ENCODE measurements at places on chromosomes 3 and 15.

GRCh38 chr15:23484870-23485269 is 37.8 kb upstream of the GOLGA6L2 start:
- DNase-seq: no peak

DNA sequence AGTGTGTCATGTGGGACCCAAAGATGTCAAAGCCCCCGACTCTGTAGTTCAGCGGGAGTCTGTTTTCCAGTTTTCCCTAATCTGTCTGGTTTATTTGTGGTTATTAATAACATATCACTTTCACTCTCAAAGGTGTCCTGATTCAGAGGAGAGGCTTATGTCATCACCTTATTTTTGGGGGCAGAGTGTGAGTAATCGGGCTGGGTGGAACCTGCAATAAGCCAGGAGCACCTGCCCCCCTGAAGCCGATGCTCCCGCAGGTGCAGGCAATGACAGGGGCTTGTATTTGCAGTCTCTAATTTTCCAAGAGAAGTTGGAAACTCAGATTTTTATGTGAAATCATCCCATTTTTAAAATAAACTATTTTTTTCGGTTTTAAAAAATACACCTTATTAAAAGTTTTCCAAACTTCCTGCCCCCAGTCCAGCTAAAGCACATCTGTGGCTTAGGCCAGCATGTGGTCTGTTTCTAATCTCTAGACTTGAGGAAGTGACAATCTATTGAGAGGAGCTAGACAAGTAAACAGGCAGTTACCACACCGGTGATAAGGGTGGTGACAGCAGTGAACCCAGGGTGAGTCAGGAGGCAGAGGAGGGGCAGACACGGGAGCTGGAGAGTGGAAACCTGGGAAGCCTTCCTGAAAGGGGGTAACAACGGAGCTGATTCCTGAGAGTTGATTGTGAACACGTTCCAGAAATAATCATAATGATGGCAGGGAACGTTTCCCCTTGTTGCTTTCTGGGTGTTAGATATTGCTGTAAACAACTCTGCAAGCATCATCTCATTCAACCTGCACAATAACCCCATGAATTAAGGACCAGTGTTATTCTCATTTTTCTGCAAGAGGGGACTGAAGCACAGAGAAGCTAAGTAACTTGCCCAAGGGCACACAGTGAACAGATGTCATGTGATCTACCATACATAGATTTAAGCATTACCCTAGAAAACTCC is 37.2 kb downstream of the BHLHE40 start:
- no peak for DNase-seq

DNA sequence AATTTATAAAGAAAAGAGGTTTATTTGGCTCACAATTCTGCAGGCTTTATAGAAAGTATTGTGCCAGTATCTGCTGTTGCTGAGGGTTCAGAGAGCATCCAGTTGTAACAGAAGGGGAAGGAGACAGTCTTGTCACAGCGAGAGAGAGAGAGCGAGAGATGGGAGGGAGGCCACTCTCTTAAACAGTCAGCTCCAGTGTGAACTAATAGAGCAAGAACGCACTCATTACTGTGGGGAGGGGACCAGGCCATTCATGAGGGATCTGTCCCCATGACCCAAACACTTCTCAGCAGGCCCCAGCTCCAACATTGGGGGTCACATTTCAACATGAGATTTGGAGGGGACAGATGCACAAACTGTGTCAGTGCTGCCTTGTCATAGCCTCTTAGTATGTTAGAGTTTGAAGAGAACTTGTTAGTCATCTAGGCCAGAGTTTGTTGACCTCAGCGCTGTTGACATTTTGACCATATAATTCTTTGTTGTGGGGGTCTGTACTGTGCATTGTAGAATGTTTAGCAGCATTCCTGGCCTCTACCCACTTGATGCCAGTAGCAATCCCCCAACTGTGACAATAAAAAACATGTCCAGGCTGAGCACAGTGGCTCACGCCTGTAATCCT is 15.3 kb downstream of the STARD9 start:
- no peak for DNase-seq

GRCh38 chr3:127324913-127325628 is 37.2 kb upstream of the PRR20G start:
- no peak for DNase-seq

DNA sequence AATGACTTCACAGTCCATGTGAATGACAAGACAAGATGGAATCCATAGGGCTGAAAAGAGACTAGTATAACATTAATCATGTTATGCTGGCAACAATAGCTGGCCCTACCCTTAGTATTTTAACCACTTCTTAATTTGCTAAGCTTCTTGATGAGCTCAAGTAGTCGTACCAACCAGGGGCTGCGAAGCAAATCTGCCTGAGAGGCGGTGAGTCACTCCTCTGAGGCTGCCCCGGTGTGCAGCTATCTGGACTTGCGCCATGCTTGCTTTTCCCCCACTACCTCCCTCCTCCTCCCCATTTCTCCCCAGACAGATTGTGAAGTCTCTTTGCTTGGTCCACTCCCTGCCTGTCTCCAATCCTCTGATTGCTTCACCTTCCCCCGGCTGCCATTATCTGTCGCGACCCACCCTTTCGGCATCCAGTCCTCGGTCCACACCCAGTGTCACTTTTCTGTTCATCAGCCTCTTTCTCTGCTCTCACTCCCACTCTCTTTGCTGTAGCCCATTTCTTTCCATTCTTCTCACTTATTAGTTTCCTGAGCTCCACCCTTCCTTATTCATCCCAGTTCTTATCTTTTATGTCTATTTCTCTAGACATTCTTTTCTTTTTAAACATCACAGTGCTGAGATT is 42.7 kb downstream of the DUT start:
- DNase-seq: no peak

DNA sequence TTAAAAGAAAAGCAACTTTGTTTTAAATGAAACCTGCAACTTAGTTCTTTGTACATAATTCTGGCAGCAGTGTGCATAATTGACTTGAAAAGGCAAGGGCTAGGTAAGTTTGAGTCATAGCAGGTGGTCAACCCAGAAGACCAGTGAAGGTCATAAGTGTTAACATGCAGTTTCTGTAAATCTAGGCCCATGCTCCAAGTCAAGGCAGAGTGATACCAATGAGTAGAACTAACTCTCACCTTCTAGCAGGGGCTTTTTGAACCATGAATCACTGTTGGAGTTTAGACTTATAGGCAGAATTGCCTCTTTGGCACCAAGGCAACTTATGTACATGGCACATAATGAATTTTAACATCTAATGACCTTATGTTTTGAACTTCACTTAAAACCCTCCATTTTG is 29.5 kb upstream of the IL20RB start:
- no peak for DNase-seq

GRCh38 chr3:151452841-151453240 is 8.0 kb downstream of the IGSF10 start:
- no peak for DNase-seq

GRCh38 chr3:72245183-72245811 is 460.3 kb upstream of the PROK2 start:
- DNase-seq: no peak

DNA sequence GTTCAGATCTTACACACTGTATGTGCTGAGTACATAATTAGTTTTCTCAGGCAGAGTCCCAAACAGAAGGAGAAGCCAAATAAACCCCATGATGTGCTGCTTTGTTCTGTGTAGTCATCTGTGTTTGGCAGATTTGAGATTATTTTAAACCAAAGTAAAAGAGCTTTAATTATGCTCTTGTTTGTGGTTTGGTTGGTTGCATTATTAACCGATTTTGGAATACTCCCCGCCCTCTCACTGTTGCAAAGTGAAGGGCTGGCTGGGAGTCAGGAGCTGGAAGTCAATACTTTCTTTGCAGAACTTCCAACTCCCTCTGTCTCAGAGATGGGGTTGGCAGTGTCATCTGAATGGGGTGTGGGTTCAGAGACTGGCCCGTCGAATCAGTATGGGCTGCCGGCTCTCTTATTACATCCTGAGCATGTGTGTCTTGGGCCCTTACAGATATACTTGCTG is 34.4 kb downstream of the SLCO3A1 start:
- DNase-seq: no peak

- DNase-seq: no peak
These were observed 12.6 kb upstream of the ADPGK start for GRCh38 chr15:72796210-72796514.

- DNase-seq: no peak
These were observed 270.6 kb upstream of the HES1 start for GRCh38 chr3:193865339-193865738.

GRCh38 chr3:55721716-55722484 is 234.8 kb upstream of the WNT5A start:
- DNase-seq: no peak

DNA sequence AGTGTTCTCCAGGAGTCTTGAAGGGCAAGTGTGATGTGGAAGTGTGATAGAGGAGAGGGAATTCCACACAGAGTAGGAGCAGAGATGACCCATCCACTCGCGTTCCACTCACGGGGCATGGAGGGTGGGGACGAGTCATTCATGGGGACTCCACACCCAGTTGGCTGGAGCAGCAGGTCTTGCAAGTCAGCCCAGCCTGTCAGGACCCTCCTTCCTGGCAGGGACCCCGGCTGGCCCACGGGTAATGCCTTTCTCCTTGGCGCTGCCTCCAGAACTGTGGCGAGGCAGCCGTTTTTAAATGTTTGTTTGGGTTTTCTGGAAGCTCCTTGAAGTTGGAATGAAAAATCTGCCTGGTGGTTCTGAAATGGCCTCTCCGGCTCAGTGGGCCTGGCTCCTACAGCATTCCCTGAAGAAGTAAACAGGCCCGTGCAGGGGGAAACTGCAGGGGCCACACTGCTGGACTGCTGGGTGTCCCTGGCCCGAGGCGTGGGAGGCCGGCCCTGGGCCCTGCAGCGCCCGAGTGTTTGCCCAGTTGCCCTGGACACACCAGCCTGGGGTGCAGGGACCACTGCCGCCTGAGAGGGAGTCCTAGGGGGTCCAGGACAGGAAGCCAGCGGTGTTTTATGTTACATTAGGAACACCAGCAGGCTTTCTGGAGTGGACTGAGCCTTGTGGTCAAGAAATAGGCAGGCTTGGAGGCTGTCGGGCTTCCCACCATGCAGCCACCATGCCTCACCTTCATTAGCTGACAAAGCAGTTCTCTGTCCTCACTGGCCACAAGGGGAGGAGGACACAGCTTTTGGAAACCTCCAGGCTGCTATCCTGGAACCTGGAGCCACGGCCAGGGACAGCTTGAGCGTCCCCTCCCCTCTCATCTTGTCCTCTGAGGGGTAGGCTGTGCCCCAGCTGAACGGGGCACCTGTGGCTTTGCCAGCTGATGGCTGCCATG is 61.3 kb downstream of the CEMIP start:
- DNase-seq: no peak

DNA sequence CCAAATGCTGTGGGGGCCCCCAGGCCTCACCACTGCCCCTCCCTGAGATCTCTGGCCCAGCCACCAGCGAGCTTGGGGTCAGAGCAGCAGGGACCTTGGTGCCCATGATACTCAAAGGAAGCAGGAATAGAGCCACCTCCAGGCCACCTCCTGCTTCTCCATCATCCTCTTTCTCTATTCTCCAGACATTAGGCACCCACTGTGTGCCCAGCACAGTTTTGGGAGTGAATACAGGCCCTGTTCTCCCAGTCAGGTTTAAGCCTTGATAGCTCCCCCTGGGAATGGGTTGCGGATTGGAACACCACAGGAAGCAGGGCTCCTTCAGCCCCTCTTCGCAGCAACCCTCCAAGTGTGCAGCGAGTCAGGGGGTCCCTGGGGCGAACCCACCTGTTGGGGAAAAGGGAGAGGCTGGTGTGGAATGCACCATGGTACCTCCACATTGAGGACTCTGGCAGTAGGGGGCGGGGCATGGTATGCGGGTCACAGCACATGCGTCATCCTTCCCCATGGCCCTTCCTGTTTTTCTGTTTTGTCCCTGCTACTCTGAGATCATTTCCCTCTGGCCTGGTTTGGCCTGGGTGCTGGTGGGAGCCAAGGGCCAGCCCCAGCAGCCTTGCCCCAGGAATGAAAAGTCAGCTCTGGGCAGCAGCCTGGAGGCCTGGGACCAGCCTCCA is 14.2 kb upstream of the SEMA3B start:
- DNase-seq: no peak

- peak; percentile 42 for DNase-seq
These were observed 51.3 kb upstream of the MTMR10 start for GRCh38 chr15:31042751-31043150.
